ENCODE measurements at places on chromosomes 7 and 10.

DNA sequence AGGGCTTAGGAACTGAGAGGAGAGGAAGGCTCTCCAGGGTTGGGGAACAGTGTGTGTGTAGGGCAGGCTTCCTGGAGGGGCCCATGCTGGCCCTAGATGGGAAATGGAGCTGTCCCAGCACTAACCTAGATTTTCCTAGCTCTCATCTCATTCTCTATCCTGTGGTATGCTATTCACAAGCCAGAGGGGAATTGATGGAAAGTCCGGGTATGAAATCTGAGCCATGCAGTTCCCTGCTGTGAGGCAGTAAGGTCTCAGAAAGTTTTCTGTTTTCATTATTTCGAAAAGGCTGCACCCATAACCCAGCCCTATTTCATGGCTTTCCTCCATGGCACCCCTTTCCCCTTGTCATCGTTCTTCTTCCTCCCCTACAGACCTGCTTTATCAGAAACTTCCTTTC is 220.3 kb downstream of the RPS24 start:
- peaks cover 27% of the 10 kb centered on the region for H3K27me3 ChIP-seq
- peaks cover 18% of the 10 kb centered on the region for H3K4me1 ChIP-seq
- H3K27ac ChIP-seq: no peak overlapping the region
- no peak overlapping the region for H3K4me3 ChIP-seq
- DNase-seq: no peak

DNA sequence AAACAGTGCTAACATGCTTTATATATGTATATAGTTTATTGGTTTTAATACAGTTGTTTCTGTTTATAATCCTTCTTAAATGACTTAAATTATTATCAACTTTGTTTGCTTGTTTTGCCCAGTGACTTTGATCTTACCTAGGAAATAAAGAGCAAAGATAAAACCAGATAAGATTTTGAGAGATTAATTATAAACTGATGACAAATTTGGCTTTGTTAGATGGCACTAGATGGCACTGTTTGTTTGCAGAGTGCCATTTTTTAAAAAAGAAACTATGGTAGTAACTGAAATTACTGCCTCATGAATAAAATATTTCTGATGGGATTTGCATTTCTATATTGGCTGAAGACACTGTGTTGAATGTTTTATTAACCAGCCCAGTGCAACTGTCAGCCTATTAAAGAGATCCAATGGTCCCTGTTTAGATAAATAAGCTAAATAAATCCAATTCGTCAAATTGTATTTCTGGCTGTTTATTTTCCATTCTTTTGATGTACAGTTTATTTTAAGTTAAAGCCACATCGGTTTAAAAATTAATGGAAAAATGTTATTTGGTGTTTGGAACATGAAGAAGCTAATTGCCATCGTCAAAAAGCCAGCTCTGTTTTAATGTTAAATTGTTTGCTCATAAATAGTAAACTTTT is 28.7 kb downstream of the VTI1A start:
- H3K27me3 ChIP-seq: no peaks in the 10 kb centered on the region
- no peaks in the 10 kb centered on the region for H3K4me1 ChIP-seq
- no peak overlapping the region for H3K27ac ChIP-seq
- no peak overlapping the region for H3K4me3 ChIP-seq
- no peak for DNase-seq

- no peak for DNase-seq
- H3K27me3 ChIP-seq: peaks cover 13% of the 10 kb centered on the region
- H3K4me1 ChIP-seq: no peaks in the 10 kb centered on the region
- no peak overlapping the region for H3K4me3 ChIP-seq
Observed at GRCh38 chr10:95384011-95384704, 93.4 kb upstream of the PDLIM1 start.

GRCh38 chr10:86104156-86104555 is 262.4 kb downstream of the GRID1 start:
- no peak overlapping the region for H3K4me3 ChIP-seq
- H3K27me3 ChIP-seq: peaks cover 4% of the 10 kb centered on the region
- H3K27ac ChIP-seq: no peak overlapping the region

DNA sequence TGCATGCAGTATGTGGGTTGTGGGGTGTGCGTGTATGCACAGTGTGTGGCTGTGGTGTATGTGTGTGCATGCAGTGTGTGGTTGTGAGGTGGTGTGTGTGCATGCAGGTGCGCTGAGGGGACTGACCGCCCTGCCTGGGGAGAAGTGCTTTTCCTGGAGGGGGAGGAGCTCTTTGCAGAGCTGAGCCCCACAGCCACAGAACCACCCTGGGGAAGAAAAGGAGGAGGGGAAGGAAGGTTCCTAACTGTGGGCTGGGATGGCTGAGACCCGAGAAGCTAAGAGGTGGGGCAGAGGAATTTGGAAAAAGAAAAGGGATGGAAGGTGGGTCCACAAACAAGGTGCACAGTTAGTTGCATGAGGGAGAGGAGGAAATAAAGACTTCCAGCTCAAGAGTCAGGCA is at the start of gene TRPV5:
Gene TRPV5, minus strand, starts transcription at position 123 of the 400 bp plus-strand sequence. CDS start 287 bp downstream, outside the sequence.
- H3K27me3 ChIP-seq: peaks cover 10% of the 10 kb centered on the region

DNA sequence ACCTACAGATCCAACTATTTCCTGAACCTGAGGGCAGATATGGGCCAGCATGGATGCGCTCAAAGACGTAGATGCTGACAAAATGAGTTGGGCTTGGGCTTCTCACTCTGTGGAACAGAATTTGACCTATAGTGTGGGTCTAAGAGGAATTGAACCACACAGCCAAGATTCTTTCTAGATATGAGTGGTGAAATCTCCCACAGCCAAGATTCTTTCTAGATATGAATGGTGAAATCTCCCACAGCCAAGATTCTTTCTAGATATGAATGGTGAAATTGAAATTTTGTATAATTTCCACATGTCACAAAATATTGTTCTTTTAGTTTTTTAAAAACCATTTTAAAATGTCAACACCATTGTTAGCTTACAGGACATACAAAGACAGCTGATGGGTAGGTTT is 215.4 kb upstream of the LRGUK start:
- no peak for DNase-seq

Measured in activated naive CD4-positive, alpha-beta T cell treated with anti-CD3 and anti-CD28 coated beads, Interleukin-2, amount 10 ng/mL, durations not matched to agents 7 days and 5 days (primary cell).